ENCODE measurements at places on chromosomes 4 and X.

GRCh38 chr4:106681381-106681921 lies 312.9 kb upstream of the GIMD1 start:
- no peak for DNase-seq

DNA sequence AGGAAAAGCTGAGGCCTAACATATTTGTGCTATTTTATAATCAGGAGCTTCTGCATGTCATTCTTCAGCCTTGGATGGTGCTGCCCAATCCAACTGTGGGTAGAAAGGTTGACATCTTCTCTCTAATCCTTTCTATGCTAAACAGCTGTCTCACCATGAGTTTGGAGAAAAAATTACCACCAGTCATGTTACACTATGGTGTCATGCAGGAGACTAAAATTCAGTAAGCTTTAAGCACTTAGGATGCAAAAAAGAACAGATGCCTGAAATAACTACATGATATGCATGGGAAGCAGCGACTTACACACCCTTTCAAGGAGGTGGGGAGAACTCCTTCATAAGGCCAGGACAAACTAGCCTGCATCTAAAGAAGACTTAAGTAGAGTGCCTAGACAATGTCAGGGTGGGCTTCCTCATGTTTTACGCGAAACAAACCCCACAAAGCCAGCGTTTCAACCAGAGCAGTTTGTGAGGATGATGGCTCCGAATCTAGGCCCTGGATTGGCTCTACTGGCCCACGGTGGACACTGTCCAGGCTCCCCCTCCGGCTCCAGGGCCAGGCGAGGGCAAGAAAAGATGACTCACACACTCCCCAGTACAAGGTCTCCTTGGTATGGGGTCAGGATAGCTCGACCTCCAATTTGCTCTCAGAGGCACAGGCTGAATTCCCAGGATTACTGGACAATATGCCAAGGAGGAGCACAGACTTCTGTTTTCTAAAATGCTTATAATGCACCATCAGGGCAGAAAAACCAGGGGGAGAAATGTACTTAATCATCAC lies 45.1 kb downstream of the STX18 start:
- DNase-seq: no peak

GRCh38 chr4:80361329-80361900 lies 25.9 kb downstream of the CFAP299 start:
- DNase-seq: no peak

DNA sequence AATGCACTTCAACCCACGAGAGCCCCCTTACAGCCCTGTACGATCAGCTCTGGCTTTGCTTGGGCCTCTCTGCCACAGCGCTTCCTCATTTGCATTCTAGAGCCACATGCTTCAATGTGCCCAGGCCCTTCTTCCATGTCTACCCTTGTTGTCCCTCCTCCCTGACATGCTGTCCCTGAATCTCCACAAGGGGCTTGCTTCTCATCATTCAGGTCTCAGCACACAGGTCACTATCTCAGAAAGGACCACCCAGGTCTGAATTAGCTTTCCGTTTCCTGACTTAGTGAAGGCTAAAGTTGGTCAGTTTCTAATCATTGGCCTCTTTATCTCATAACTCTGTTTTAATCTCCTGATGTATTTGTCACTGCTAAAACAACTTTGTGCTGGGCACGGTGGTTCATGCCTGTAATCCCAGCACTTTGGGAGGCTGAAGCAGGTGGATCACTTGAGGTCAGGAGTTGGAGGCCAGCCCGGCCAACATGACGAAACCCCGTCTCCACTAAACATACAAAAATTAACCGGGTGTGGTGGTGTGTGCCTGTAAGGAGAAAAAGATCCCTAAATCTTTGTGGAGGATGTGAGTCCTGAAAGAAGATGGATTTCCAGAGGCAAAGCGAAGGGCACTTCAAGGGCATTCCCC lies 17.9 kb upstream of the SLC34A2 start:
- no peak for DNase-seq

DNA sequence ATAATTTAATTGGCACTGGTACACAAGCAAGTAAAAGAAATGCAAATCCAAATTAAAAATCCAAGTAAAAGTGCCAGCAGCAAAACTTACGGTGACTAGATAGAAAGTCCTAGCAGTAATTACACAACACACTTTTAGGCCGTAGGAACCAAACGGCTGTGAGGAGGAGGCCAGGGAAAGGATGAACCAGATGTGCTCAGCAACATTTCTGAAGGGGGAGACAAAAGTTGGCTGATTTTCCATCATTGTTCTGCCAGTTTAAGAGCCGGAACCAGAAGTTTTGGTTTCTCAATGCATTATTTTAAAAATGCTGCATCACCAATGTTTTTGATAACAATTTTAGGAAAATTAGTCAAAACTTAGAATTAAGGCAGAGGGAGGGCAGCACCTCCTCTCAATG lies 68.7 kb upstream of the ENPP6 start:
- no peak for DNase-seq

DNA sequence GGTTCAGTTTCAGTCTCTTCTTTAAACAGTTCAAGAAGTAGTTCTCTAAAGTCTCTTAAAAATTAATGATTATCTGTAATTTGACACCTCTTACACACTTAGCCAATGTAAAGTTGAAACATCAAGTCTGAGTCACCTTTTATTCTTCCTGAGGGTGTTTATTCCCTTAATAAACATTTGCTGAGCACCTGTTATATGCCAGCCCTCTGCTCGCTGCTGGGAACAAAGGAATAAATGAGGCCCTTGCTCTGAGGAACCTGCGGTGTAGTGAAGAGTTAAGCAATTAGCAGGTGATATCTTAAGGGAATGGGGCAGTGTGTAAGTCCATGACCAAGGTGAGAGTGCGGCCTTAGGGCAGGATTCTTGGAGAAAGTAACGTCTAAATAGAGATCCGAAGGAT lies 5.2 kb upstream of the NDNF start:
- DNase-seq: no peak

GRCh38 chr4:59712470-59712869 lies 1487.7 kb upstream of the ADGRL3 start:
- no peak for DNase-seq

DNA sequence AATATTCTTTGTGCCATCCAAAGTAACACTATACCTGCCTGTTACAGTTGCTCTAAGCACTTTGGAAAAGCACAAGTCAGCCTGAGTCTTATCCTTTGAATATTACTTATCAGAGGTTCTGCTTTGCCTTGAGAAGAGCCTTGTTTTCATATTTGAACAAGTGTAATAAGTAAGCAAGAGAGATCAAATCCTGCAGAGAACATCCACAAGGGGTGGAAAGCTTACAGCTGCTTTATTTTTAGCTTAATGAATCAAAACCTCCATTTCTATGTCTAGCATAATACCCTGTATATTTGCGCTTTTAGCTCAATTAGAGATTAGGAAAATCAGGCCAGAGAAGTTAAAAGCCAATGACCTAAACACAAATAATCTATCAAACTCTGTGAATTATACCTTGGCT lies 139.8 kb downstream of the CDS1 start:
- no peak for DNase-seq

Measured in thoracic aorta (tissue), 2 donors.